ENCODE measurements at places on chromosomes 12 and 14.
A peak's percentile ranks its signal among the peaks of the same experiment; 100 is the strongest.

DNA sequence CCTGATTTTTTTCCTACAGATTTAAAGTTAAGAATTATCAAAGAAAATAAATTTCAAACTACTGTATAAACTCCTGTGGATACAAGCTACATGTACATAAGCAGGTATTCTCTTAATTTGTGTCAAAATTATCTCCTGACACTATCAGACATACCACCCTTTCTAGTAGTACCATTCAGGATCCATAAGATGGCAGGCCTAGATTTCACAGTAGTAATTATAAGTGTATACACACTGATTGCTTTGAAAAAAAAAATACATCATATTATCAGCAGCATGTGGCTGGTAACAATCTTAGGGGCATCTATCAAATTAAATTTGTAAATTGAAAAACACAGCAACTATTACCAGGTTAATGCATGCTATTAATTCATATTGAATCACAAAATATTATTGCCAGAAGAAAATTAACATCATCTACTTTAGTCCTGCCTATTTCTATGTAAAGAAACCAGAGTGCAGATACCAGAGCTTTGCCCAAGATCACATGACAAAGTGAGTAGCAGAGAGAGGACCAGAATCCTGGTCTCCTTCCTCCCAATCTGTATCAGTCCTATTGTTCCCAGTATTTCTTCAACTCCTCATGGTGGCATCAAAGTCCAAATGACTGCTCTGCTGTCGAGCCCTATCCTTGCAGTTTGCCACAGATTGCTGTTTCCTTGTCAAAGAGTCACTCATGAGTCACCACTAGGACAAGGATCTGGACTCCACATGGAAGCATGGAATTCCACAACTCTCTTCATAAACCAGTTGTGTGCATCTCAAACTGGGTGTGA lies 27.7 kb upstream of the CALM1 start:
- peak; percentile 92 for DNase-seq

- no peak for DNase-seq
These were observed 117.2 kb upstream of the PMCH start for GRCh38 chr12:102314821-102315220.

DNA sequence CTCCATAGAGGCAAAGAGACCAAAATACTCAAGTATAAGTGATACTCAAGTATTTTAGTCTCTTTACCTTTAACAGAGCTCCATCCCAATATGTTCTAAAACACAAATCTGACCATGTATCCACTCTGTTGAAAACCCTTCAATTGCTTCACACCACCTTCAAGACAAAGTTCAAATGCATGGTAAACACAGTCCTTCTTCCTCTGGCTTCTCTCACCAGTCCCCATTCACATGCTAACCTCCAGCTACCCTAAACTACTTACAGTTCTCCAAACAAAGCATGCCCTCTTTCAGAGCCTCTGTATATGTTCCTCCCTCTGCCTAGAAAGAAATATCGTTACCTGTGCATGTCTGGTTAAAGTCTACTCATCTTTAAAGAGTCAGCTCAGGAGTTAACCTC lies 100.2 kb downstream of the NUMB start:
- peak; percentile 49 for DNase-seq

- DNase-seq = no peak
These were observed 1.1 kb downstream of the CARMIL3 start for GRCh38 chr14:24052656-24053547.

DNA sequence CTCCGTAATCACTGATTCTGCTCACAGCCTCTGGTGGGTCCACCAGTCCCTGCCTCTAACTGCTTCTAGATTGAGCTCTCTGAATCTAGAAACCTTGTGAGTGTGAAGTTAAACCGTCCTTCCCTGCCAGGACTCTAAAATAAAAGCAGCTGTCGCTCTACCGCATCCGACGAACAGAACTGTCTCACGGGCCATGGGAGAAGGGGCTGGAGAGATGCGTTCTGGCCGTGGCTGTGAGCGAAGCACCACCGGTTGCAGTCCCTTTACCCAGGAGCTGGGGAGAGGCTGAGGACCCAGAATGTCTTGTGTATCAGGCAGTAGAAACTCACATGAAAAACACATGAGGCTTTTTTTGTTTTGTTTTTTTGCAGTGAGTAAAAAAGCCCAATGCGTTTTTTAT lies 159.6 kb downstream of the PIWIL1 start:
- no peak for DNase-seq

- DNase-seq = no peak
These were observed 85.3 kb downstream of the DAAM1 start for GRCh38 chr14:59273737-59274136.

DNA sequence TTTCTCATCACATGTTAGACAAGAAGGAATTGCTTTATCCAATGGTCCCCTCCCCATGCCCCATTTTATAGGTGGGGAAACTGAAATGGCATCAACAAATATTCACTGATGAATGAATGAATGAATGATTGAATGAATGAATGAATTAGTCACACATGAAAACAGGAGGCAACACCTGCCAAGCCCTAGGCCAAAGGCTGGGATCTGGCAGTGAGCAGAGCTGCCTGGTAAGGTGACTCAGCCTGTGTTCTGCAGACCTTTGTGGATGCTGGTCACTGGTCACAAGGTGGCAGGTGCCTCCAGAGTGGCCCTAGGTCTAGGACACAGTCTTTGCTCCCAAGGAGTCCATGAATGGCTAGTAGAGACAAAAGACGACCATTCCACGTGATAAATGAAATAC lies 188.4 kb downstream of the RBM19 start:
- DNase-seq = no peak

DNA sequence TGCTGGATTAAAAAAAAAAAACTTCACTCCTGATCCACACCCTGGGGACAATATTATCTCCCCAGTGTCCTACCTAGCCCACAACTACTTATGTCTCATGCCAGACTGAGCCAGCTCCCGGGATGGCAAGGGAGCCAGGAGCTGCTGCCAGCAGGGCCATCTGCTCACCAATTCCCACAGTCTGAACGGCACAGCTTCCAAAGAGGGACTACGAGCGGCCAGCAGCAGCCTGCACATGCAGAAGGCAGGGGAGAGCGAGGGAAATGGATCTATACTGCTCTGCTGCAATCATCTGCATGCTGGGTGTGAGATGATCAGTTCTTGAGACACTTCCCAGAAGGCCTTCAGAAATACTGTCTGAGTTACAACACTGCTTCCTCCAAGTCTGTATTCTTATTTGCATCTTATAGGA lies 11.1 kb downstream of the SSH1 start:
- no peak for DNase-seq
